ENCODE measurements at places on chromosomes 6 and 20.

DNA sequence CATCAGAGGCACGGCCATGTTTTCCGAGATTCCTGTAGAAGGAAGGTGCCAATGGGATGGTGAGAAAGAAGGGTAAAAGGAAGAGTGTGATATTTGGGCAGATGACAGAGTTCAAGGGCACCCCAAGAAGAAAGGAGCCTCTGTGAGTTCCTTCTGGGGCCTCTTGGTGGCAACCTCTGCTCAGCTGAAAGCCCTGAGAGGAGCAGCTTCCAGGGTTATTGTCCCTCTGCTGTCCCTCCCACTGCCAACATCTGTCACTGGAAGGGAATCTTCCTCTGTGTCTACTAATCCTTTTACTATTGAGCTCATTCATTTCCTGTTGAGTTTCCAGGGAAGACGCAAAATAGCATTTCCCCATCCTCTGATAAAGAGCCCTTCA is 40.0 kb upstream of the KCNK16 start:
- no peak for DNase-seq

DNA sequence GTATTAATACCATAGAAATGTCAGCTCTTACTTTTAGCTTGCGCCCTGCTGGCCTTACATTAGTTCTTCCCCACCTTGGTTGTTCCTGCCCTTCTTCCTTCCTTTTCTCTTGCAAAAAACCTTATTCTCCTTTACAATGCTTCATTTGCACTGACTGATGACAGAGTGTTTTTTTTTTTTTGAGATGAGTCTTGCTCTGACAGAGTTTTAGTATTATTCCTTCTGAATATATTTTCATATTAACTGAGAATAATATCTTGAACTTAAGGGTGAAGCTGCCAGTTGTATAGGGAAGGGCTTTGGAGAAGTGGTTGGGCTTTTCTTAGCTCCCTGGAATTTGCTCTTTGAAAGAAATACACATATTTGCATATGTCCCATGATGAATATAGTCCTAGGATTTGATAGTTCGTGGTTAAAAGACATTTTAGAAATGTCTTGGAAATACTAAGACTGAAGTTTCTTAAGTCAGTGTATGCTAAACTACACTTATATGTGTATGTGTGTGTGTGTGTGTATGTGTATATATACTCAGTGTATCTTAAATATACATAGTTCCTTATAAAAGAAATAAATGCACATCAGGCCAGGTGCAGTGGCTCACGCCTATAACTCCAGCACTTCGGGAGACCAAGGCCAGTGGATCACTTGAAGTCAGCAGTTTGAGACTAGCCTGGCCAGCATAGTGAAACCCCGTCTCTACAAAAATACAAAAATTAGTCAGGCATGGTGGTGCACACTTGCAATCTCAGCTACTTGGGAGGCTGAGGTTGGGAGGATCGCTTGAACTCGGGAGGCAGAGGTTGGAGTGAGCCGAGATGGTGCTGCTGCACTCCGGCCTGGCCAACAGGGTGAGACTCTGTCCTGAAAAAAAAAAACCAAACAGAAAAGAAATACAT is 216.1 kb upstream of the MYLIP start:
- no peak for DNase-seq

DNA sequence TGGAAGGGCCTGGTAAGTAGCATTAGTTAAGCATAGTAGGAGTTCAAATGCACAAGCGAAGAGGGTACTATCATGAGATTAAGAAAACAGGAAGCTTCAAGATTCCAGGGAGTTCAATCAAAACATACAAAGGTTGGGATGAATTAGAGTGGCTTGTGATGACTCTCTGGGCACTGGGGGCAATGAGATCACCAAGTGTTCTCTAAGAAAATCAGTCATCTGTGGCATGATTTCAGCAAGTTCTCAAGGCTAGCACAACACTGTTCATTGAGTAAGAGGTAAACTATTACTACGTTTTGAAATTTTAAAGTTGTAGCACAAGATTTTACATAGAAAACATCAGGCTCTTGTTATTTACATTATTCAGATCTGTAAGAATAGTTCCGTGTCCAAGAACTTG is 139.7 kb upstream of the FLRT3 start:
- DNase-seq: no peak

- no peak for DNase-seq
Observed at GRCh38 chr6:116580198-116580597, 8.9 kb downstream of the RWDD1 start.

- DNase-seq: no peak
Observed at GRCh38 chr6:137246791-137247202, 27.6 kb upstream of the IFNGR1 start.

DNA sequence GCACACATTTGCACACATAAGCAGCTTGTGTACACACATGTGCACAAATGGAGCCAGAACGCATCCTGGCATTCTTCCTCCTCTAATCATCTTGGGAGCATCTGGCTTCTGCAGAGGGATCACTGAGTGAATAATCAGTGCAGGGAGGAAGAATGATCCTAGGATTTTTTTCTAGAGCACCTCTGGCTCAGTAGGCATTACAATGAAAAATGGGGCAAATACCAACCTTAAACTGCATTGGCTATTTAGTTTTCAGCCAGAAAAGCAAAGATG is 205.7 kb upstream of the TCF21 start:
- no peak for DNase-seq

DNA sequence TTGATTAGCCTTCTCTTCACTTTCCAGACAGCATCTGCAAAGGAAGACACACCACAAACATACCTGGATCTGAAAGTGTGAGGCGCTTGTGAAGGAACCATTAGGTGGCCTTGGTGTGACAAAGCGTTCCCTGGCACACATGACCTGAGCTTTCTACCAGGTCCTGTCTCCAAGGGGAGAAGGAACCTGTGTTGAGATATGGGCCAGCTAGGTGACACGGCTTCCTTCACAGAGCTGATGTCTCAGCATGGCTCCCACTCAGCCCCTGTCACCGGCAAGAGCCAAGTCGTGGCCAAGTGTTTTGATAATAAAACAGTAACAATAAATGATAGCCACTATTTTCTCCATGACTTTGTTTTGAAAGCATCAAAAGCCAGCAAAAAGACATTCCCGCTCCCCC is 20.3 kb upstream of the TAGAP start:
- no peak for DNase-seq

- no peak for DNase-seq
Observed at GRCh38 chr6:49606721-49607390, 29.8 kb downstream of the RHAG start.

DNA sequence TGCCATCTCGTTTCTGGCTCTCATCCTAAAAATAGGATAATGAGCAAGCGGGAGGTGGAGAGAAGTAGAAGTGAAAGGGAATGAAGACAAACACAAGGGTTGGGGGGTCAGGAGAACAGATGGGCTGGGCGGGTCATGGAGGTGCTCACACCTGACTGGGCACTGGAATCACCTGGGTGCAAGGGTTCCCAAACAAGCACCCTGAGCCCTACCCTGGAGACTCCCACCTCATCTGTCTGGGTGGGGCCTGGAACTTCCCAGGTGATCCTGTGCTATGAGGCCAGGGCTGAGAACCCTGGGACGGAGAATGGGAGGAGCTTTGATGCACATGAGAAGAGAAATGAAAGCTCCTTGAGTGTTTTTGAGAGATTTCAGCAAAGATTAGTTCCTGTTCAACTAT is 223.6 kb downstream of the ANKRD60 start:
- no peak for DNase-seq

- DNase-seq: no peak
Observed at GRCh38 chr20:10644458-10645204, 29.2 kb downstream of the JAG1 start.

GRCh38 chr6:44614396-44614795 is 226.9 kb downstream of the CDC5L start:
- no peak for DNase-seq

DNA sequence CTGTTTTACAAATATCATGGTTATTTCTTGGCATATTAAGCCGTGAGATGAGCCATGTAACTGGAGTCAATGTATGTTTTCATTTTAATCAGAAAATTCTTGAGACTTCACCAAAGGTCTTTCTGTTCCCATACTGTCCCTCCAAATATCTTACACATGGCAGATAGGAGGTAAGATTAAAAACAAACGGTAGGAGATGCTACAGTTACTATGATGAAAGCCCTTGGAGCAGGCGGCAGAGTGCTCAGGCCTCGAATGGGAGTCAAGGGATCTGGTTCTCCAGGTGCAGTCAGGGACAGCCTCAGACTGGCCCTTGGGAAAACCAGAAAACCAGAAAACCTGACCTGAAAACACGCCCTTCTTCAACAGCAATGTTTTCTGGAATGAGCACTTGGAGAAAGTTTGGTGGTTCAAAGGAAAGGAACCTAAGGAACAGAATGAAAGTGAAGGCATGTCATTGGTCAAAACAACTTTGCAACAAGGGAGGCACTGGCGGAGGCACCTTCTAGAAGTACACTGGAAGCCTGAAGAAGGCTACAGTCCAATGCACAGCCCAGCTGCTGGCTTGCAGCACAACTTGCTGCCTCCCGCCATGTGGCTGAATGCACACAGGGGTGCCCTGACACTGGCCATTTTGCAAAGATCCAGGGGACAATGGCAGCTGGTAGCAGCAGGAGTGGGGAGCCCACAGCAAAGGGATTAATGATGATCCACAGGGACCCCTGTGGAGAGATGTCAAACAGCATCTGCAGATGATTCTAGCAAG is 17.4 kb upstream of the FOXO3 start:
- DNase-seq: no peak

DNA sequence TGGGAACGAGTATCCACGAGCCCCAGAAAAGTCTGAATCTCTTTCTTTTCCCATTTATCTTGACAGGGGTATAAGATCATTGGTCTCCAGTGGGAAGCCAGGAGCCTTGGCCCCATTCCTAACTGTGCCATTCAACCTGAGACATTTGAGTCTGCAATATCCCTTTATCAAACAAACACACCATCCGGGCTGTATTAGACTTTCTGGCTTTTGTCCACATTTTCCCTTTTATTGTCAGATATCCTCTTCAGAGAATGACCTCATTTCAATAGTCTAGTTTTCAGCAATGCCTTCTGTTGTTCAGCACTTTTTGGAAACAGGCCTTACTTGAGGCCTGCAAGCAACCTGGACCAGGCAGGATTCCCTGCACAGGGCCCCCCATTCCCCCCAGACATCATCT is 15.7 kb downstream of the BPIFA1 start:
- DNase-seq: no peak

DNA sequence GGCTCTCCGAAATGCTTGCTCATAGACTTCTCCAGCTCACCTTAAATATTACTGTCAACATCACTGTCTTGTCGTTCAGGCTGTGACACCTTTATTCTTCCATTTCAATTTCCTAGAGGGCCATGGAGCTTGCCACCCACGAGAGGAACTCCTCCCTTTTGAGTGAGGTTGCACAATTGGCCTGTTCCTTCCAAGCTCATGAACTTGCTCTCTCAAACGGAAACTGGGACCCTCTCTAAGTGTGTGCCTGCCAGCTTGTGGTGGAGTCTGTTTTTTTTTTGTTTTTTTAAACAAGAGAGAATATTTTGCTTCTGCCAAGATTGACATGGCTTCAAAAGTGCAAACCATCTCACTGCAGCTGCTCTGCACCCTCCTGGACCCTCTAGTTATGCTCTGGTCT is 19.3 kb upstream of the IYD start:
- no peak for DNase-seq

GRCh38 chr6:134389658-134390057 is 71.7 kb upstream of the SGK1 start:
- no peak for DNase-seq

DNA sequence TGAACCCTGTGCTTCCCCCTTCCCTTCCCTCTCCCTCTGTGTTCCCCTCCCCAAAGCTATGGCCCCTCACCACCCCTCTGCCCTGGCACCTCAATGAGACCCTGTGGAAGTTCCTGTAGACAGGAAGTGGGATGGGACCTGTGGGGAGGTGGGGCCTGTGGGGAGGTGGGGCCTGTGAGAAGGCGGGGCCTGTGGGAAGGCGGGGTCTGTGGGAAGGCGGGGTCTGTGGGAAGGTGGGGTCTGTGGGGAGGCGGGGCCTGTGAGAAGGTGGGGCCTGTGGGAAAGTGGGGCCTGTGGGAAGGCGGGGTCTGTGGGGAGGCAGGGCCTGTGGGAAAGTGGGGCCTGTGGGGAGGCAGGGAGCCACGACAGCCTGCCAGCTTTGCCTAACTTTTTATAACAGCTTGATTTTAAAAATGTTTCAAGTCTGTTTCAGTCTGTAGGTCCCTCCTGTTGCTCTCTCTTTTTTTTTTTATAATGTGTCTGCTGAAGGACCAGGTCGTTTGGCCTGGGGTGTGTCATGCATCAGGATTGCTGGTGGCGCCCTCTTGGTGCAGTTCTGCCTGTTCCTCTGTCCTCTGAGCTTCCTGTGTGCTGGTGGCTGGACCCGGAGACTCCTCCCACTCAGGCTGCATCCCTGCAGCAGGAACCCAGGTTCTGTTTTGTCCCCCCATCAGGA is 70.5 kb upstream of the SLCO4A1 start:
- DNase-seq: no peak

GRCh38 chr20:32749914-32750637 is 6.8 kb upstream of the COMMD7 start:
- DNase-seq: no peak
